ENCODE measurements at places on chromosomes 5 and 9.

GRCh38 chr5:171703146-171703545 is 82.5 kb upstream of the SMIM23 start:
- DNase-seq: no peak

DNA sequence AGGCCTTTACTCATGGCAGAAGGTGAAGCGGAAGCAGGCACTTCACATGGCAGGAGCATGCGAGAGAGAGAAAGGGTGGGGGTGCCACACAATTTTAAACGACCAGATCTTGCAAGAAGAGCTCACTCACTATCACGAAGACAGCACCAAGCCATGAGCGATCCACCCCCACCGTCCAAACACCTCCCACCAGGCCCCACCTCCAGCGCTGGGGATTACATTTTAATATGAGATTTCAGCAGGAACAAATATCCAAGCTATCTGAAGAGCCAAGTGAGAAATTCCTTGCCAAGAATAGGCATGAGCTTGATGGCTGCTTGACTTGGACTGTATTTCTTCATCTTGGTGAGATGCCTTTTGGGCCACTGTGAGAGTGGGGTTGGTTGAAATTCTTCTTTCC is 88.0 kb downstream of the PDZD2 start:
- no peak for DNase-seq

GRCh38 chr5:84453405-84453804 is 68.7 kb upstream of the EDIL3 start:
- no peak for DNase-seq

GRCh38 chr9:122219856-122220672 is 8.7 kb downstream of the LHX6 start:
- DNase-seq: no peak

DNA sequence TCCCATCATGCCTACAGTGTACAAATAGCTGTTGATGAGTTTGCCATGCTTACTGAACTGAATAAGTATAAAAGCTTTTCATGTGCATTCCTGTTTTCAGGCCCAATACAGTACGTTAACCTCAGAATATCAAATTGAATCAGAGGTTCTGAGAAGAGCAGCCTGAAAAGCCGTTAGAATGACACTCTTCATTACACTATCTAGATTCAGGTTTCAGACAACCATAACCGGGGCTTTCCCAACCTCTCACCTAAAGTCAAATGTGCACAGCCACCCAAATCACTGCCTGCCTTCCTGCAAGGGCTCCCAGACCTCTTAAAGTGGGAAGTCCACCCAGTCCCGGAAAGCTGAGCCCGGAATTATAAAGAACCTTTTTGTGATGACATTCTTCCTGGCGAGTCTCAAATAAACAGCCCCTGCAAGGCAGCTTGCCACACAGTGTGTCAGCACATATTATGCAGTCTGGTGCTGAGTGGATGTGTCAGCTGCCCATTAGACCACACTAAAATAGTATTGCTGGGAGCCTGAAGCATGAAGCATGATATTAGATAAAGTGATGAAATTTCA is 245.8 kb downstream of the TLE4 start:
- peak; percentile 7 for DNase-seq

GRCh38 chr9:71901695-71902597 is 9.0 kb downstream of the ABHD17B start:
- DNase-seq: no peak

DNA sequence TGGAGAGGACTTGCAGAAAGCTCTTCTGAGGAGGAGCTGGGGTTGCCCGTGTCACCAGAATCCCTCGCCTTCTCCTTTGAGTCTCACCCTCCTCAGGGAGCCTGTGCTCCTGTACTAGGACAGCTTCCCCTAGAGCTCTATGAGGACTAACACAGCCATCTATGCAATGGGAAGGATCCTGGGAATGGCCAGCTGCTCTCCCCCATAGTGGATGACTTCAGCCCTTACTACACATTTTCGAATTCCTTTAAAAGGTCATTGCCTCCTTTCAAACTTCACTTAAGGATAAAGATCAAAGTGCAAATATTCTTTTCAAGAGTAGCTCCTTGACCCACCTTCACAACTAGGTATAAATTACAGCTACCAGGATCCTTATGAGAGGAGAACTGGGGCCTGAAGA is 55.1 kb downstream of the PRDM6 start:
- no peak for DNase-seq

GRCh38 chr5:174617910-174618309 is 106.5 kb upstream of the MSX2 start:
- no peak for DNase-seq

DNA sequence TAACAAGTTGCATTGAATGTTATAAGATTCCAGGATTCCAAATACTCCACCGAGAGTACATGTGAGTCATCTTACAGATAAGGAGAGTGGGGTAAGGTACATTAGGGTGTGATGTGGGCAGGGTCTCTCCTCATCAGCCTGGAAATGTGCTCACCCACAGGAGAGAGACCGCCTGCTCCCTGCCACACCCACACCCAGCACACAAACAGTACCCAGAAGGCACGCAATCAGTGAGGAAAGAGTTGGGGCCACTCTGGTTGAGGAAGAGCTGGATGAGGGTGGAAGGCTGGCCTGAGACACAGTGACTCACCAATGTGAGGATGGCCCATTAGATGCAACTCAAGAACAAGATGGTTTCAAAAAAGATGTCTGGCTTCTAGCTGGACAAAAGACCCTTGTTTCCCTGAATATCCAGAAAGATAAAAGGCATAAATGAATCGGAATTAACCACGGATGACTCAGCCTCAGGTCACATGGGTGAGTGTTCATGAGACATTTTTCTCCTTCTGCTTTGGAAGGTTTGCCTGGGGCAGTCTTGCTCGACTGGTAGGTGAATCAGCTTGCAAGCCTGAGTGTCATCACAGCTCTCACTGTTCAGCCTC is 51.1 kb upstream of the LHFPL2 start:
- DNase-seq: no peak

DNA sequence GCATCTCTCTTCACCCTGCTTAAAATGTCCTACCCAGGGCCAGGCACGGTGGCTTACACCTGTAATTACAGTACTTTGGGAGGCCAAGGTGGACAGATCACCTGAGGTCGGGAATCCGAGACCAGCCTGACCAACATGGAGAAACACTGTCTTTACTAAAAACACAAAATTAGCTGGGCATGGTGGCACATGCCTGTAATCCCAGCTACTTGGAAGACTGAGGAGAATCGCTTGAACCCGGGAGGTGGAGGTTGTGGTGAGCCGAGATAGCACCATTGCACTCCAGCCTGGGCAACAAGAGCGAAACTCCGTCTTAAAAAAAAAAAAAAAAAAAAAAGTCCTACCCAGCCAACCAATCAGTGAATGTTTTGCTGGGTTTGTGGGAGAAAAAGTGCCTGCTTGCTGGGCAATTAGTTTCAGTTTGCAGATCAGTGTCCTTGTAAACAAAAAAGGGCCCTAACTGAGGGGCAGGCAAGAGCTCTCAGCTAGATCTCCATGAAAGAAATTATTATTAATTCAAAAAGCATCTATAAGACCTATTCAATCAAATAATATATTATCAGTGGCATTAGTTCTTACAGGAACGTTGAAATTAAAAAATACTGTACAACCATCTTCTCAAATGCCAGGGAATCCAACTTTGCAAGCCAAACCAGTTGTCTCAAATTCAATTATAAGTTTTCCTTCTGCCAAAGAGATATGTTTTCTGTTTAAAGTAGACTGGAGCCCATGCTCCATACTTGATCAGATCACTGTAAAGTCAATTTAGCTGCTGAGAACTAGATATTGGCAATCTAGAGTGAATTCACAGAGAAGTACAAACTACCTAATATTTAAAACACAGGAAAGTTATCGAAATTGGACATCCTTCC is 3.9 kb downstream of the MEGF9 start:
- peak; percentile 79 for DNase-seq

GRCh38 chr5:173751266-173751600 is 134.8 kb upstream of the BOD1 start:
- DNase-seq: no peak

DNA sequence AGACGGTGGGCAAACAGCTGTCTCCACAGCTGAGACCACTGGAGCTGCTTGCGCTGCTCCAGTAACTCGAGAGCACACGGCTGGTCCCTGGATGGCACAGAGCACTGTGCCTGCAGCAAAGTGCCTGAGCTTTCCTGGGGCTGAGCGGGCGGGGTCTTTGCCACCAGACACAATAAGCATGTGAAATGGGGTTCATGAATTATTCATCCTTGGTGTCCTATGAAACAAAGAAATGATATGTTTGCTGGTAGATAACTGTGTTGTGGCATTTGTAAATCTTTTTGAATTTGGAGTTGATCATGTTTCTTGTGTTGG is 151.7 kb upstream of the MPDZ start:
- peak; percentile 82 for DNase-seq

DNA sequence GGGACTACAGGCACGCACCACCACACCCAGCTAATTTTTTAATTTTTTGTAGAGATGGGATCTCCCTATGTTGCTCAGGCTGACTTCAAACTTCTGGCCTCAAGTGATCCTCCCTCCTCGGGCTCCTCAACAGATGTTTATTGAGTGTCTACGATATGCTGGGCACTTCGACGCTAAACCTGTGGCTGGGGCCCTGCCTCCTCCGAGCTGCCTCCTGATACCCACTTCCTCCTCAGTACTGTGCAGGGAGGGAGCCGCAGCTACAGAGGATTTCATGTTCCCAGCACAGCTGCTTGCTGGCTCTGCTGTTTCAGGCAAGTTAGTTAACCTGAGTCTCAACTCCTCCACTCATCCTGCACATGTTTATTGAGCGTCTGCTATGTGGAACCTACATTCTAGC is 9.6 kb downstream of the AIF1L start:
- DNase-seq: no peak

- no peak for DNase-seq
Measured at GRCh38 chr5:116455061-116455460, 119.6 kb downstream of the SEMA6A start.

- peak; percentile 51 for DNase-seq
Measured at GRCh38 chr9:94920420-94921091, 194.1 kb downstream of the AOPEP start.

GRCh38 chr9:75941066-75941465 is 50.6 kb downstream of the PCSK5 start:
- DNase-seq: no peak

GRCh38 chr5:76691467-76692273 is 24.3 kb upstream of the F2R start:
- DNase-seq: no peak

- peak; percentile 11 for DNase-seq
Measured at GRCh38 chr9:4237748-4238511, 61.9 kb downstream of the GLIS3 start.

DNA sequence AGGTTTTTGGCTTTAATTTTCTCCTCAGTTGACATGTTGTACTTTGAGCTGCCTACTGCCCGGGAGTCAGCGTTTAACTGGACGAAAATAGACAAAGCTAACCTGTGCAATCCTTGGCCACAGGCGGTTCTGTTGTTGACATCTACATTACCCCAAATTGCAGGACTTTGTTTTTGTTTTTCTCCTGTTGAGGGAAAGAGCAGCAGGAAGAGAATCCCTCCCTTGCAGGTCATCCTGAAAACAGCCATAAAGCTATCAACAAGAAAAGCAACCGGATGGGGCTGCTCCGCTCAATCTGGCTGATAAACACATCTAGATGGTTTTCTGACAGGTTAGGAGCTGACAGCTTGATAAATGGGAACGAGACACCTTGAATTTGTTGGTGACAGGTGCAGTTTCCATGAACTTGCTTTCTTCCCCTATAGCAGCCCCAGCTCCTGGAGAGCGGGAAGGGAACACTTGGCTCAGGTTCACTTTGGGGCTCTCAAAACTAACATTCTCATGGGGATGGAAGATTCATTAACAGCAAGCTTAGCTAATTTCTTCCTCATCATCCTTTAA is 331.5 kb downstream of the SLIT3 start:
- no peak for DNase-seq

DNA sequence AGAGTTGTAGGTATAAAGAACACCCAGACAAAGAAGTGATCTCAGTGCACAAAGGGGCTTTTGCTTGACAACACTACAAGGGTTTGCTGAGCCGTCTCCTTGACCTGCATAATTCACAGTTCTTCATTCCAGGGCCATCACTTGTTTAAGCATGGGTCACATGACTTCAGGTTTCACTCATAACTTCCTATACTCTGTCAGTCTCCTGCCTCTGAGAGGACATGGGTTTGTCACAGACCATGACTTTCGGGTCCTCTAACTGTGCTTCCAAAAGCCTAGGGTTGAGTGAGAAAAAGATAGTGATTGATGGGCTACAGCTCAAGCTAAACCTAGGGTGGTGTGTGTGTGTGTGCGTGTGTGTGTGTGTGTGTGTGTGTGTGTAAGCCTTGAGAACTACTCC is 166.4 kb downstream of the CDH6 start:
- DNase-seq: no peak
